ENCODE measurements at places on chromosomes 7 and 10. TPM values are rescaled to one million over a fixed set of nuclear protein-coding genes. Genes with fewer than 3 reads are reported as not detected.

Gene SPDYE18
- not detected for polyA plus RNA-seq

Gene CARD11
- 76.5 TPM for polyA plus RNA-seq

- peak; percentile 21 for DNase-seq
These were observed 74.5 kb upstream of the VKORC1L1 start for GRCh38 chr7:65798111-65799075.

Gene HSPA12A
- polyA plus RNA-seq = 0.04 TPM

DNA sequence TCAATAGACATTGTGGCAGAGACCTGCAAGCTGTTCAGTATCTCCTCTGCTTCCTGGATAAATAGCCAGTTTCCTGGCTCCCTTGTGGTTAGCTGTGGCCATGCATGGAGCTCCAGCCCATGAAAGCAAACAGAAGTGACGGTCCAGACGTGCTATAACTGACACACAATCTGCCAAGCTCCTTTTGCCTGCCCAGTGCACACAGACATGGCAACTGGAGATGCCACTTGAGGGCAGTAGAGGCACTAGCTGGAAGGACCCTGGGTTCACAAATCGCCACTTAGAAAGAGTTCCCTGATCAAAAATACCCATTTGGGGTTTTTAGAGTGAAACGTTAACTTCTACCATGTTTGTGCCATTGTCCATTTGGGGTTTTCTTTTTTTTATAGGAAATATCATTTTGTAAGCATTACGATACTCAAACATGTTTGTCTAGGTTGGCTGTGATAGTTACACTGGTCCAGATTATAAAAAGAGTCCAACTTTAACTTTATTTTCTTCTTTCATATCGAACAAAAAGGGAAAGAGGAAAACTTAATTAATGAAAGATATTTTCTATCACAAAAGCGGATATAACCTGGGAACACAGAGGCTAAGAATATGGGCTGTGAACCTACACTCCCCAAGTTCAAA, 31.3 kb downstream of the KIN start:
- DNase-seq = peak; percentile 3
